ENCODE measurements at places on chromosomes 3 and 15.

DNA sequence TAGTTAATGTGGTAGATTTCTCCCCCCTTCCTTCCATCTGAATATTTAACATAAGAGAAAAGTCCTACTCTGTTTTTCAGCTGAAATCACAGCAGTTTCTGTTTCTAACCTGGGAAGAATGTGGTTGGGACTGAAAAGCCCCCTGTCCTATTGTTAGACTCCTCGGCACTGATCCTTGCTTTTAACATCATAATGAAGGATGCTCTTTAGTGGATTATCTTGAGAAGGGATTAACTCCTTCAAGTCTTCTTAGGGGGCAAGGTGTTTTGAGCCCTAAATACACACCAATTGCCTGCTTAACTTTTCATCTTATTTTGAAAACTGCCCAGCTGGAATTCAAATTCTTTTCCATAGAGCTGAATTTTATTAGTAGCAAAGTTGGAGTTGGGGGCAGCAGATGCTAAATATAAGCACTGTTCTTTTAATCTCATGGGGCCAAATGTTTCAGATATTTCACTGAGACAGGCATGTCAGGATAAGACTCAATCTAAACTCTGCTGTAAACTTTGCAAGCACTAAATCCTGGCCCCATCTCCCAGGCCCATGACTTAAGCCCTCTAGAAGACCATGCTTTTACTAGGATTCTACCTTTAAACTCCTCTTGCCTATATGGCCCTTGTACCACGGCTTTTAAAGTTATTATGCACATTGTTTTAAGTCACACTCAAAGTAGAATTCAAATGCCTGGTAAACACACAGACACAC, 243.2 kb upstream of the NR2F2 start:
- no peak for DNase-seq

- DNase-seq, result no peak
Observed at GRCh38 chr3:112738366-112738765, 97.4 kb upstream of the CCDC80 start.

GRCh38 chr3:191543018-191543417, 82.1 kb downstream of the PYDC2 start:
- no peak for DNase-seq

DNA sequence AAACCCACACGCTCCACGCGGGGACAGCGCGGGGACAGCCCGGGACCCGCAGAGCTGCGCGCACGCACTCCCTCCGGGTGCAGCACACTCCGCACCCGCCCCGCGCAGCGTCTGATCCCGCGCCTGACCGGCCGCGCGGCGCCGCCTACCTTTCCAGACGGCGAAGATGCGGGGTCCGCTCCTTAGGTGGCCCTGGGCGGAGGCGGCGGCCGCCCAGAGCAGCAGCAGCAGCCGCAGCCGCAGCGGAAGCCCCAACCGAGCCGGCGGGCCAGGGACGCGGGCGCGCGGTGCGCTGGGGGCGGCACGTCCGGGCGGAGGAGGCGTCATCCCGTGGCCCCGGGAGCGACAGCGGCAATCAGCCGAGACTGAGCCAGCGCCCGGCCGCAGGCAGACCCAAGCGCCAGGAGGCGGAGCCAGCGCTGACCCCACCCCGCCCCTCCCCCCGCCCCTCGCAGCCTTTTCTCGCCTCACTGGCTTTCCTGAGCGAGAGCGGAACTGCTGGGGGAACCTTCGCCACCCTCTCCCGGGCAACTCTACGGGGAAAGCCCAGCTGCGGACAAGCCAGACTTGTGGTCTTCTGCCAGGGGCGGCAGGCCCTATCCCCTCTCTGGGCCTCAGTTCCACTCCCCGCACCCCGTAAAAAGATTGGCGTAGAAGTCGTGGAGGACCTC, at the start of gene SEMA7A:
SEMA7A (minus strand) TSS at position 367 of the 671 bp plus-strand sequence; CDS start at position 327, 40 bp downstream.
- peak; percentile 98 for DNase-seq

Measured in D721Med (cell line).